Natural killer cell (primary cell): ENCODE measurements at places on chromosomes 11 and 22.

DNA sequence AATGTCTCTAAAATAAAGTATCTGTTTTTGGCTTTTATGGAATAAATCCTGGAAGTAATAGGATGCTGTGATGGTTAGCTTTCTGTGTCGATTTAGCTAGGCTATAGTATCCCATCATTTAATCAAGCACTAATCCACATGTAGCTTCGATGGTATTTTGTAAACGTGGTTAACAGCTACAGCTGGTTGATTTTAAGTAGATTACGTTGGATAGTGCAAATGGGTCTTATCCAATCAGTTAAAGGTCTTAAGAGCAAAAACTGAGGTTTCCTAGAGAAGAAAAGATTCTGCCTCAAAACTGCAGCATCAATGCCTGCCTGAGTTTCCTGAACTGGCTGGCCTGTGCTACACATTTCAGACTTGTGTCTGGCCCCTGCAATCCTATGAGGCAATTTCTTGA is 314.2 kb upstream of the SORL1-AS1 start:
- no peak for DNase-seq

DNA sequence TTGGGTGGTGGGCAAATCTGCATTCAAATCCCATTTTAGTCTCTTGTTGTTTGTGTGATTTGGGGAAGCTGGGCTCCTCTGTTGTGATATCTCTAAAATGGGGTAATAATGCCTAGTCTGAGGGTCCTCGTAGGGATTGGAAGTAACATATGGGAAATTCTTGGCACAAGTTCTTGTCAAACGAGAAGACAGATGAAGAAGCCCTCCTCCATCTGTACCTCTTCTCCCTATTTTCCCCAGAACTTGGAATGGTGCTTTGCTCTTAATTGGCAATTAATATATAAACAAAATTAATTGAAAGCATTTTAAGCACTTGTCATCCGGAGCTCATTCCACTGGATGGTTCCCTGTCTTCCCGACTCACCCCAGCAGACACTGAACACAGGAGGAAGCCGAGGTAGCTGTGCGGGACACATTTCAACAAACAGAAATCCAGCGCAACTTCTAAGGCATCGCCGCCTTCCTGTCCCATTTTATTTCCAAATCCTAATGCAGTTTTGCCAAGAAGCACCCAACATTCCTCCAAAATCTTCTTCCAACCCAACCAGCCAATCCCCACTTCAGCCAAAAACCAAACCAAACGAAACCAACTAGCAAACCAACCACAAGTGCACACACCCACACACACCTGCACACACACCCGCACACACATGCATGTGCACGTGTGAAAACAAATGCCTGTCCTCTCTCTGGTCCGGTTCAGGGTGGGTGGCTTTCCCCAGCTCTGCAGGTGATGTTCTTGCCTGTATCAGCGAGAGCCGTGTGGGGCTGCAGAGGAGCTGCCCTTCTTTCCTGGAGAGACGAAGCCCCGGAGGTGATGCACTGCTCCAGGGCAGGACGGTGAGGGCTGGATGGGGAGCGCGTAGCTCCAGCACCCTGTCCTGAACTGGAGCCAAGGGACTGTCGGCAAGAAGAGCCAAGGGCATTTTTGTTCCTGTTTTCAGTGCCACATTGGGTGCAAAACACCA is 100.8 kb upstream of the B3GAT1 start:
- DNase-seq, result no peak

GRCh38 chr11:65643971-65644370 is 6.1 kb downstream of the SIPA1 start:
- DNase-seq, result no peak

DNA sequence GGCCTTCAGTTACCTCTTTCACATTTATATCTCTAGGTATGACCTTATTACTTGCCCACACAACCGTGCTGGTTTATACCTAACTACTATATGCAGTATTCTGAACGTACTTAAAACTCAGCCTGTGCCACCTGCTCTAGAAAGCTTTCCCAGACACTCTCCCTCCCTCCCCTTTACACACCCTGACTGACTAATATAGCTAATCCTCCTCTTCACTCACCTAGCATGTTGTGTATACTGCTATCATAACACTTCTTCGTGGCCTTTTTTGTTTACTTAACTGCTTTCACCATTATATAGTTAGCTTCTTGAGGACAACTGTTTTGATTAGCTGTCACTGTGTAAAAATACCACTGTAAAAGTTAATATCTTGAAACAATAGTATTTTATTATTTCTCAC is 23.5 kb downstream of the RNF214 start:
- DNase-seq, result no peak

- no peak for DNase-seq
Measured at GRCh38 chr11:24155792-24156191, 341.1 kb upstream of the LUZP2 start.

DNA sequence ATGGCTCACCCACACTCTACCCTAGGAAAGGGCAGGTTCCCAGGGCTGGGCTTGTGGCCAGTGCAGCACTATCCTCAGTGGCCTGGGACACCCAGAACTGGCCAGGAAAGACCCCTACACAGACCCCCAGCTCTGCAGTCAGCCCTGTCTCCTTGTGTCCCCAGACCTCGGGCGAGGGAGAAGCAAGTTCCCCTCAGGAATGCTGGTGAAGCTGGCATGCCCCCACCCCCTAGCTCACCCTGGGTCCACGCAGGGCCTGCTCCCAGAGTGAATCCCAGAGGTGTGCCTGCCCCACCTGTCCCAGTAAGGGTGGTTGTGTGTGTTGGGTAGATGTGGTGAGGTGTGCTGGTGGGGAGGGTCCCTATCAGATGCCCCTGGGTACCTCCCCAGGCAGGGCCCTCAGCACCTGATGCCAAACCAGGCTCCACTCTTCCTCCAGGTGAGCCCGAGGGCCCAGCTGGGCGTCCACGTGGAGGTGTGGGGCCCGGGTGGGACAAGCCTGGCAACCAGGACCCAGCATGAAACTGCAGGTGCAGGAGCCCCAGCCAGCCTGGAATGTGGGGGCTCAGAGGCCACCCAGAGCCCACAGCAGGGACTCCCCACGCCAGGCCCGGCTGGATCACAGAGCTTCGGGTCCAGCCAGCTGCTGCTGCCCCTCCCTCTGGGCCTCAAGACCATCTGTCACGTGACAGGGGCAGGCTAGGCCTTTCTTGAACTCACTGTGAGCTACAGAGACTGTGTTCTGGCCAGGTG is 48.4 kb upstream of the KCNQ1OT1 start:
- DNase-seq, result no peak

DNA sequence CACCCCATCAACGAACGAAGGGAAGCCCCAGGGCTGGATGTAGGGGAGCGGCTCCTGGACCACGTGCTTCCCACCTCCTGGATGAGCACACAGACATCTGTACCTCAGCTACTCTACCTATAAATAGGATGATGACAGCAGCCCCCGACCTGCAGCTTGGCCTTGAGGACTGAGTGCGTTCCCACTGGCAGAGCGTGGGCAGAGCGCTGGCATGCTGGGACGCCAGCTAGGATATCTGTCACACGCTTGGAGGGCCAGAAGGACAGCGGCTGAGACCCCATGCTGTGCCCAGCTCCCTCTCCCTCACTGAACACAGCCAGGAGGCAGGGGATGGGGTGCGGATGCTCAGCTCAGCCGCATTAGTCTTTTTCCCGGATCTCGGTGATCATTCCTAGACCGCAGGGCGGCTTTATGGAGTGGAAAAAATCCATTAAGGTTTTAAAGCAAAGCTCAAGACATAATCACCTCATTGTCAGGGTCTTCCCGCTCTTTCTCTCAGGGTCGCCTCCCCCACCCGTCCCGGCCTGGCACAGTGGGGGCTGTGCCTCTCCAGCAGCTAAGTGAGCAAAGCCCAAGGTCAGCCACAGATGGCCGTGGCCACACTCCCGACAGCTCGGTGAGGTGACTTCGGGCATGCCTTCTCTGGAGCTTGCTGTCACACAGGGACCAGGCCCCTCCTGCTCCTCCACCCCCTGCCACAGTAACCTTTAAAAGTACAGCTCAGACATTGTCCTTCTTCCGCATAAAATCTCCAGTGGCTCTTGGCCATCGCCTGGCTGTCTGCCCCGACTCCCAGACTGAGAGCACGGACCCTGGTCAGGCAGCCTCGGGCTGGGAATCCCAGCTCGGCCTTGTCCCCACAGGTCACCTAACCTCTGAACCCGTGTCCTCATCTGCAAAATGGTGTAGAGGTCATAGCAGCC is 69.6 kb upstream of the SHISAL1 start:
- DNase-seq, result no peak

- DNase-seq, result no peak
Measured at GRCh38 chr11:27807596-27807995, 107.3 kb upstream of the BDNF start.

- no peak for DNase-seq
Measured at GRCh38 chr22:23527971-23528740, 51.9 kb downstream of the IGLL1 start.

DNA sequence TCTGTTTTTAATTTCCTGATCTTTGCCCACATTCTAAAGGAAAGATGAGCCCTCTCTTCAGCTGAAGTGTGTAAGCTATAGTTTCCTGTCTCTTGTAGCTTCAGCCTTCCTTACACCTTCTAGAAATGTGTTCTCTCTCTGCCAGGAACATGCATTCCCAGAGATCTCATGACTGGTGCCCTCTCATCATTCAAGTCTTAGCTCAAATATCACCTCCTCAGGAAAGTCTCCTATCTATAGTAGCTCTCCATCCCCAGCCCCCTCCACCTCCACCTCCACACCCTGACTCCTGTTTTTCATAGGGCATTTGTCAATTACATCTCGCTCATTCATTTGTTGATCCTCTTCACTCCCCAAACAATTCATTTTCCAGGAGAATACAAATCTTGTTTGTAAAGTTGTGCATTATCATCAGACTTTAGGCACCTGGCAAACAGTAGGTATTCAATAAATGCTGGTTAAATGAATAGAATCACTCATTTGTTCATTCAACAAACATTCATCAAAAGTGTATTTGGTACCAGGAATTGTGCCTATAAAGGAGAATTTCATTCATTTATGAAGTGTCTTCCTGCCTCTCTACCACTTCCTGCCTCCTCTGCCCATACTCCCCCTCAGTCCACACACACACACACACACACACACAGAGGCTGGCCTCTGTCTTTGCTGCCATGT is 160.3 kb downstream of the BBOX1 start:
- no peak for DNase-seq

GRCh38 chr11:7220636-7221035 is 31.1 kb upstream of the SYT9 start:
- DNase-seq, result no peak
